ENCODE measurements at places on chromosomes 13 and 19. TPM values are rescaled to one million over a fixed set of nuclear protein-coding genes. Genes with fewer than 3 reads are reported as not detected.

GRCh38 chr13:25266706-25267105 lies 20.6 kb downstream of the MTMR6 start:
- no peak for DNase-seq

GRCh38 chr13:69168436-69168835 lies 939.2 kb upstream of the ATXN8OS start:
- DNase-seq: no peak

GRCh38 chr13:26497968-26498511 lies 59.4 kb upstream of the WASF3 start:
- DNase-seq: peak; percentile 10

DNA sequence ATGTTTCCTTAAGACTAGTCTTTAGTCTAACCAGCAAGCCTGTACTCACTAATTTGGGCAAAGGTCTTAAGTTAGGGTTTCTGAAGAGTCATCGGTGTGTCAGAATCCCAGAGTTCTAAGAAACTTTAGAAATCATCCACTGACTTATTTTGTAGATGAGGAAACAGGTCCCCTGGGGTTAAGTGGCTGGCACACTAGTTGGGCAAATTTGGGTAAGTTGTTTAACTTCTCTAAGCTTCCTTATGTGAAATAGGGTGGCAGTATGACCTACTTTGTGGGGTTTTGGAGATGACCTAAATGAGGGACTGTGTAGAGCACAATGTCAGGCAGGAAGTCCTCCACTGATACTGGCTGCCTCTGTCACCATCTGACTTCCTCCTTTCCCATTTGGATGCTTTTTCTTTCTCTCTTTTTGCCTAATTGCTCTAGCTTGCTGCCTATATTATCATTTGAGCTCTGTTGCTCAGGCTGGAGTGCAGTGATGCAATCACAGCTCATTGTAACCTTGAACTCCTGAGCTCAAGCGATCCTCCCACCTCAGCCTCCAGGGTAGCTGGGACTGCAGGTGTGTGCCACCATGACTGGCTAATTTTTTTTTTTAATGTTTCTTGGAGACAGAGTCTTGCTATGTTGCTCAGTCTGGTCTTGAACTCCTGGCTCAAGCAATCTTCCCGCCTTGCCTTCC lies 2.3 kb downstream of the ADGRE3 start:
- no peak for DNase-seq

Gene KLK1
- total RNA-seq: 1.1 TPM

Gene OR10H1
- total RNA-seq: not detected

GRCh38 chr13:114033541-114034315 lies 59.9 kb upstream of the C13orf46 start:
- DNase-seq: no peak

- no peak for DNase-seq
These were observed 814.7 kb upstream of the ATXN8OS start for GRCh38 chr13:69292789-69293425.

DNA sequence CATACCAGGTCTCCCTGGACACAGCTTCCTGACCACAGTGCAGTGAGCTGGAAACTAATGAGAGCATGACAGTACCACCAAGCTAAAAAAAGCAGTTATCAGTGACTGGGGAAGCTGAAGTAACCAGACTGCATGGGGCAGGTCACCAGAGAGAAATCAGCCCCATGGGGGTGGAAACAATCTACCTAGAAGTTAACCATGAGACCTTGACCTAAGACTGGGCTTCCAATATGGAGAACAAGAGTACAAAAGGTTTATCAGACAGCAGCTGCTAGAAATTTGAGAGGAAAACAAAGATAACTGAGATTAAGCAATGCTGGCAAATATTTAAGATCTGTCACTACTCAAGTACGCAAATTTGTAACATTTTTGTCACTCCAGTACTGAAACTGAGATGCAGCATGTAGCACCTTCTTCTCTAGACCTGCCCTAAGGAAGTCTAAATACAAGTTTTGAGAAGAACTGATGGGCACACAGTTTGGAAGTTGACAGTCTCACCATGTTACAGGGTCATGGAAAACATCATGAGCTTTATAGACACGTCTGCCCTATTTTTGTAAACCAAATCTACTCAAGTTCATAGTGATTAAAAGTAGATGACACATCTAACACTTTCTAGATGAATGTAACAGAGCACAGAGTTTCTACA lies 2641.8 kb upstream of the PCDH20 start:
- no peak for DNase-seq

DNA sequence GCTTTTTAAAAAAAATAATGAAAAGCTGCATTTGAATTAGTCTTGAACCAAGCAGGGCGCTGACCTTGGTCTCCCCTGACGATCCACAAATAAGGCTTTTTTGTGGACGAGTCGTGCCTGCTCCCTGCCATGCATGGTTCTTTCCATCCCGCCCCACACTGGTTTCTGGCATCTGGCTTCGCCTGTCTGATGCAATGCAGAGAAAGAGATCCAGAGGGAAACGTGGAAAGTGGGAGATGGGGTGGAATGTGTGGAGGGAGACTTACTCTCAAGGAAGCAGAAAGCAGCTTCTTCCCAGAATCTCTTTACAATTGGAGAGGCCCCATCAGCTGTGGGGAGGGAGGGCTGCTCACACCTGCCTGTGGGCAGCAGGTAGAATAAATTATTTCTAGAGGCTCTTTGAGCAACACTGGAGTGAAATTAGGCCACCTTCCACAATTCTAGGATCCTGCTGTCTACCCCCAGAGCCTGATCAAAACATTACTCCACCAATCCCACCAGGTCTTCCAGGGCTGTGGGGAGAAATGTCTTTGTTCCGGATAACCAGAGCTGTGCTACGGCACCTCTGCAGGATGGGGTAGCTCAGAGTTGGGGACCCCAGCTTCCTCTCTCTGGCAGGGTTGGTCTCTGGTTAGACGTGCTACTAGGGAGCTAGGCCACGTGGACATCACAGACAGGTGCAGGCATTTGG lies 183.5 kb downstream of the UQCRFS1 start:
- no peak for DNase-seq

GRCh38 chr19:54612428-54612827 lies 17.9 kb upstream of the LILRB1 start:
- DNase-seq: no peak

DNA sequence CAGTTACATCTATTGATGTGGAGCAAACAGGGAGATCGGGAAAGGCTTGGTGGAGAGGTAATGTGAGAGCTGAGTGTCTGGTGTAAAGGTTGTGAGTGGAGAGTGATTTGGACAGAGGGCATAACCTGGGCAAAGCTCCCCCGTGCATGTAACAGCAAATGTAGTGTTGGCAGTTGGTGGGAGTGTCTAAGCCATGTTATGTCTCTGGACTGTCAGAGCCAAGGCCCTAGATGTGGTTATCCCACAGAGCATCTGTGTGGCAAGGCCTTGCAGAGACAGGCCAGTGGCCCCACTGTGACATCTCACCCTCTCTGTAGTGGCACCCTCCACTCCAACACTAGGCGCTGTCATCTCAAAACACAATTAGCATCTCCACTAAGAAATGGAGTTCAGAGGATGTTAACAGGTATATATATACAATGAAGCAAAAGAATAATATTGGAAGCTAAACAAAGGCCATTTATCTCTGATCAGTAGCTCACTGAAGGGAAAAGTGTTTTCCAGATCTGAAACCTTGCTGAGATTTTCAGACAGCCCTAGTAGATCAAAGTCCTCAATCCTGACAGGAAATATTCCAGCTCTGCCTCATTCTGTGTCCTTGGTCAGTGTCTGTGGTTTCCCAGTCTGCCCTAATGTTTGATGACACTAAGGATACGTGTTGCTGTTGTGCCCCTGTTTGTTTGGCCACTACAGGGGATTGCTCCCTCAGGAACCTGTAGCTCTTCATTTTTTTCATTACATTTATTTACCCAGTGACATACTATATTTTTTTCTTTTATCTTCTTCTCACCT lies 20.2 kb downstream of the POLR1D start:
- no peak for DNase-seq

DNA sequence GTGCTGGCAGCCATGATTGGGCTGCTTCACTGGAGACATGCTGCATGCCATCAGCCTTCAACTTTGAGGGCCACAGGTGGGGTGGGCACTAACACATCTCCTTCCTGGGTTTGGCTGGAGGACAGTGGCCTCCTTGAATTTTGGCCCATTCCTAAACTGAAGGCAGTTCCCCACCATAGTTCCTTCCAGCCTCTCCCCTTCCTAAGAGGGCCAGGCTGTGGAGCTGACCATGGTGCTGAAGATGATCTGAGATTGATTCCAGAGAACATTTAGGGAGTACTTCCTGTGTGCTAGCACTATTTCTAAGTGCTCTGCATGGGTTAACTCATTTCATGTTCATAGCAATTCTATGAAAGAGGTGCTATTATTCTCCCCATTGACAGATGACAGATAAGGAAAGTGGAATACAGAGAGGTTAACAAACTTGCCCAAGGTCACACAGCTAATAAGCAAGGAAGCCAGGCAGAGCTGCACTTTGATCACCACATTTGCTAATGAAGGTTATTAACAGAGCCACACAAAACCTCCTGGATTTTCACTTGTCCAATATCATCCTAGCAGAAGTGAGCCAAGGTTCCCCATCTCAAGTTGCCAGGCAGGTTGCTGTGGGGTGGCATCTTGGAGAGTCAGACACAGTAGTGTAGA lies 175.3 kb downstream of the ZIC5 start:
- no peak for DNase-seq

Gene ADGRE2
- total RNA-seq: 1.4 TPM

Gene ACER1
- total RNA-seq: not detected

DNA sequence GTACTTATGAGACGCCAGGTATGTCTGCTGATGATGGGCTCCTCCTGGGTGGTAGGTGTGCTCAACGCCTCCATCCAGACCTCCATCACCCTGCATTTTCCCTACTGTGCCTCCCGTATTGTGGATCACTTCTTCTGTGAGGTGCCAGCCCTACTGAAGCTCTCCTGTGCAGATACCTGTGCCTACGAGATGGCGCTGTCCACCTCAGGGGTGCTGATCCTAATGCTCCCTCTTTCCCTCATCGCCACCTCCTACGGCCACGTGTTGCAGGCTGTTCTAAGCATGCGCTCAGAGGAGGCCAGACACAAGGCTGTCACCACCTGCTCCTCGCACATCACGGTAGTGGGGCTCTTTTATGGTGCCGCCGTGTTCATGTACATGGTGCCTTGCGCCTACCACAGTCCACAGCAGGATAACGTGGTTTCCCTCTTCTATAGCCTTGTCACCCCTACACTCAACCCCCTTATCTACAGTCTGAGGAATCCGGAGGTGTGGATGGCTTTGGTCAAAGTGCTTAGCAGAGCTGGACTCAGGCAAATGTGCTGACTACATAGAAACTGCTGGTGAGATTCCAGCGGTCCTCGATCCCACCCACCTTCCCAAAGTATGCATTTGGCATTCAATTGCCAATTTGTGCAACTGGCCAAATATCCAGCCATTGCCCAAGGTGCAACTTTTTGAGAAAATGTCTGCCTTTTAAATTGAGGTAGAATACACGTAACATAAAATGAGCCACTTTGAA lies 10.2 kb downstream of the OR2Z1 start:
- no peak for DNase-seq

Gene TIMM13
- total RNA-seq: 149 TPM

DNA sequence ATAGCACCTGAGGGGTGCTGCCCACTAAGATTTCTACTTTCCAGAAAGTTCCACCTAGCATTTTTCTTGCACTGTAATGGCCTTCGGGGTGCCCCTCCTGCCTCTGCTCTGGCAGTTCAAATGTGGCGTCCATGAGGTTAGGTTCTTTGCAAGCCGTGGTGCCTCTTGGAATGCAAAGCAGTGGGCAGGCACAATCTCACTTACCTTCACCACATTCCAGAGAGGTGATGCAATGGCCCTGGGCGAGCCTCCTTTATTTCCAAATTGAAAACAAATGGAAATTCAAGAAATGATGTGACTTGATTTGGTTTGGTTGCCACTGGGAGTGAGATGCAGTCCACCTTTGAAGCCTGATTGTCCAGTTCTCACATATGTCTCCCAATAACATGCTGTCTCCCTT lies 46.9 kb downstream of the FGF9 start:
- peak; percentile 49 for DNase-seq

- no peak for DNase-seq
These were observed 444.4 kb upstream of the ZNF507 start for GRCh38 chr19:31900991-31901390.

- DNase-seq: no peak
These were observed 27.5 kb upstream of the SHKBP1 start for GRCh38 chr19:40549007-40549708.

Gene CYP2A6
- total RNA-seq: not detected

DNA sequence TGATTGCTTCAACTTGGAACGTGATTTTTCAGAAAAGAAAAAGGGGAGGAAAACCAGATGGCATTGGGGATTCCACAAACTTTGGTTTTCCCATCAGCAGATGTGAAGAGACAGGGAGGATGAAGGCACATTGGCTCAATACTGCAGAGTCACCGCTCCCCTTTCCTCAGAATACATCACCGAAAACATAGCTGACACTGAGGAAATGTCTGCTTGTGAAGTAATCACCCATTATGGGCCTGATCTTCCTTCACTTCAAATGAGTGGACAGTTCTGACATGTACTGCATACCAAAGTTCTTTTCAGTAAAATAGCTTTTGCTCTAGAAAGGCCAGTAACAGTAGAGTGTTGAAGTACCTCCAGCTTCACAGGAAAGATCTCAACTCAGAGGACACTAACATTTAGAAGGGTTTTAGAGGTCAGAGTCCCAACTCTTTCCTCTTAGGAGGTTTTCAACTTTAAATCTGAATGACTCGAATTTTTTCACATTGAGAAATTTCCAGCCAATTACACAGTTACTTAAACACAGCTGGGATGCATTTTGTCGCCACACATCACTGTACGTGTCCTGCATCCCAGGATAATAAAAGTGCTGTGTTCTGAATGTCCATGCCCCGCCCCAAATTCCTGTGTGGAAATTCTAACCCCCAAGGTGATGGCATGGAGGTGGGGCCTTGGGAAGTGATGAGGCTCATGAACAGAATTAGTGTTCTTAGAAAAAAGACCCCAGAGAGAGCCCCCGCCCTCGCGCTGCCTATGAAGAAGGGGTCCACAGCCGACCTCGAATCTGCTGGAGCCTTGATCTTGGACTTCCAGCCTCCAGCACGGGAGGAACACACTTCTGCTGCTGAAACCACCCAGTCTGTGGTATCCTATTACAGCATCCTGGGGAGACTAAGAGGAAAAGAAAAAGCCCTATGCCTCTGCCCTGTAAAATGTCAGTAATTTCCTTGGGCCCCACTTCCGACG lies 77.7 kb downstream of the COL4A1 start:
- no peak for DNase-seq

Gene ZNF433
- 2.6 TPM for total RNA-seq

Gene IRGC
- not detected for total RNA-seq

GRCh38 chr19:31516756-31517155 lies 167.5 kb upstream of the TSHZ3 start:
- no peak for DNase-seq

Data from foreskin keratinocyte (primary cell).